Lower leg skin (tissue), 4 donors: ENCODE measurements at places on chromosomes 3 and 15. TPM values are rescaled to one million over a fixed set of nuclear protein-coding genes. Genes with fewer than 3 reads are reported as not detected.

GRCh38 chr15:64617727-64618126, 157.3 kb downstream of the ZNF609 start:
- DNase-seq, result no peak

DNA sequence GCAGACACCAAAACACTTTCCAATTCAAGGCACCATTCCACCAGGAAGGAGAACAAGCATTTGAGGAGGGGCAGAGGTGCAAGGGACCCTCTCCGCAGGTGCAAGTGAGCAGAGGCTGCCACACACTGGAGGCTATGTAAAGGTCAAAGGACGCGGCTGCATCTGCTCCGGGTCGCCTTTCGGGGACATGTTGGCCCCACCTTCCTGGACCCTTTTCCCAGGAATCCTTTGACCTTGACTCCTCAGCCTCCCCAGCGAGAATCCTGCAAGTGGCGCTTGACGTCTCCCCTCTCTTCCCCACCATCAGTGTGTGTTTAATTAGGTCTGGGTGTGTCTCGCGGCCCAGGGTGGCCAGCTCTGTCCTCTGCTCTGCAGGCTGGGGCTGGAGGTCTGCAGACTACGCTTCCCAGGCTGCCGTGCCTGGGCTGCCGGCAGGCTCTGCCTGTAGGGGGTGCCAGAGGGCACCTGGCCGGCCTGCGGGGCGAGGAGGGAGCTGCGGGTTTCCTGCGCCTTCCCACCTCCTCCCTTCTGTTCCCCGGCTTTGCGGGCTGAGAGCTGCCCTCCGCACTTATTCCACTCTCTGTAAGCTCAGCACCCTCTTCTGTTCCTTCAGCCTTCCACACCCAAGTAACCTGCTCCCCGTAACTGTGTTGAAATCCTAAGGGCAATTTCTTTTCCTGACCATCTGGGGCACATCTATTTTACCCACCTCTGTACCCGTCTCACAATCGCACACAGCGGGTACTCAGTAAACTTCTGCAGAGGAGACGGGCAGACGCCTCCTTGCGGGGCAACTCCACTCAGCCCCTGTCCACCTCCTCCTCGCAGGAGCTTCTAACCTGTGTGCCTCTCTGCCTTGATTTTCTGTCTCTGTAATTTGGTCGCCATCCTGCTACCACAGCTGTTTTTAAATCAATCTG, 129.8 kb downstream of the NSMCE3 start:
- peak; percentile 83 for DNase-seq

- no peak for DNase-seq
Measured at GRCh38 chr3:61600195-61600594, 38.8 kb downstream of the PTPRG start.

- DNase-seq, result no peak
Measured at GRCh38 chr3:8824238-8824637, 54.8 kb upstream of the OXTR start.

DNA sequence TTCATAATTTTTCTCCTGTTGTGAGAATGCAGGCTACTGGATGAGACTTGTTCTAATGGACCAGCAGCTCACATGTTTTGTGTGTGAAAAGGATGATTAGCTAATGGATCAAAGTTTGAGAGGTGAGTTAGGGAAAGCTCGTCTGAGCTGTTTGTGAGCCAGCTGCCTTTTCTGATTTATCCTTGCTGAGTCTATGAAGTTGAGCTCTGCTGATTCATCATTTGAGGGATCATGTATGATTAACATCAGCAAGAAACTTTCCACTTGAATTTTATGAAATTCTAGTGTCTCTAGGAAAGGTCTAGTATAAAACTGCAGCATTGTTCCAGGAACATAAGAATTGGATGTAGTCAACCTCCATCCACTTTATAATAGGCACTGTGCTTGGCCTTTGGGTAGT, 698.7 kb downstream of the NTRK3 start:
- DNase-seq, result no peak

DNA sequence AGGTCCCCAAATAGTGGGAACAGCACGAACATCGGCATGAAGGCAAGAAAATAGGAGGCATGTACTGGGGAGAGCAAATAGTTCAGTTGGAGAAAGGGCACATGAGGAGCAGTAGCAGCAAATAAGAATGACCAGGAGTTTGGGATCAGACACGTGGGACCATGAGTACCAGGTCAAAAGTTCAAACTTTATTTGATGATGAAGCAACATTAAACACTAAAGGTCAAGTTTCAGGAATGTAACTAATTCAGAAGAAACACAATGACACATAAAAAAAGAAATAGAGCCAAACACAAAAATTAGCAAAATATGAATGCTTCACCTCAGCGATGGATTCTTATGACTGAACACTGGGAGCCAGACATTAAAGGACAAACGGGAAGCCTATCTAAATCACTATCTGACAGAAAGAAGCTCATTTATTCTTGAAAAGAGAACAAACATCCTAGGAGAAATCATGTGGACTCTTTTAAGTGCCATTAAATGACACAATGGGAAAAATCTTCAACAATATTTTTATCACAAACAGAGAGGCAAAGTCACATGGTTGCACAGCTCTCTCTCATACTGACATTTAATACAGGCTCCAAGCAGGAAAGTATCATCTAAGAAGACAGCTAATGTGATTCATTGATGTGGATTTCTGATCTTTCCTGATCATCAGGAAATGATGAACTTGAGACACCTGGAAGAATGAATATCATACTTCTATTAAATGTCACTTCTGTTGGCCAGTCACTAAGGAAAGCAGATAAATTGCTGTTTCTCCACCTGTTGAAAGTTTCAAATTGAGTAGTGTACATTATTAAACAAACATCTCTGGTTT, 216.9 kb upstream of the THBS1 start:
- DNase-seq, result no peak

- no peak for DNase-seq
Measured at GRCh38 chr3:170007031-170007663, 30.6 kb upstream of the GPR160 start.

- DNase-seq, result no peak
Measured at GRCh38 chr15:25954398-25954797, 91.3 kb upstream of the ATP10A start.

DNA sequence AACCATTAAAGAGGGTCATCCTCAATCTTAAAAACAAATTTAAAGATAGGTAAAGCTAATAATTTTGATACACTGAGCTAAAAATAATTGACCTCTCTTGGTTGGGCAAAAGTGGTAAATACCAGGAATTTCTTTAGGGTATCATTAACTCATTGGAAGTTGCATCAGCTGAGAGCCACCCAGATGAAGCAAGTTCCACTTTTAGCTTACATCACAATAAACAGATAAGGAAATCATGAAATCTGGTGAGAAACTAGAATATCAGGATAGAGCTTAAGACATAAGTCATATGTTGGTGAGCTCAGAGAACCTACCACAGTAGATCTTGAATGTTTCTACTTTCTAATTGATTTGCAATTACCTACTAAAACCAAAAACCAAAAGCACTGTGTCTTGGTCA, 97.4 kb upstream of the SLC2A2 start:
- DNase-seq, result no peak

DNA sequence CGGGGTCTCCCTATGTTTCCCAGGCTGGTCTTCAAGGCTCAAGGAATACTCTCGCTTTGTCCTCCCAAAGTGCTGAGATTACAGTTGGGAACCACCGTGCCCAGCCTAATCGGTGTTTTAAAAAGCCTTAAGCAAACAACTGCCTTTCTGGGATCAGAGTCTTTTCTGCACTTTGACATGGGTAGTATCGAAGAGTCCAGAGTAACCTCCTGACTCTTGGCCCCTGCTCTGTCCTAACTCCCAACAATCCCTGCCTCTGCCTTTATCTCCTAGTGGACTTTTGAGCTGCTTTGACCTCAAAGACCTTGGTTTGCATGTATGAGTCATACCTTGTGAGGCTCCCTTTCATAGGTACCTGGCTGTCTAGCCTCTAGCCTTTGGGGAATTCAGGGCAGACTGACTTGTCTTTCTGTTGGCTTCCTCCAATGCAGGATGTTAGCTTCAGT, 21.0 kb upstream of the HACD2 start:
- DNase-seq, result no peak

DNA sequence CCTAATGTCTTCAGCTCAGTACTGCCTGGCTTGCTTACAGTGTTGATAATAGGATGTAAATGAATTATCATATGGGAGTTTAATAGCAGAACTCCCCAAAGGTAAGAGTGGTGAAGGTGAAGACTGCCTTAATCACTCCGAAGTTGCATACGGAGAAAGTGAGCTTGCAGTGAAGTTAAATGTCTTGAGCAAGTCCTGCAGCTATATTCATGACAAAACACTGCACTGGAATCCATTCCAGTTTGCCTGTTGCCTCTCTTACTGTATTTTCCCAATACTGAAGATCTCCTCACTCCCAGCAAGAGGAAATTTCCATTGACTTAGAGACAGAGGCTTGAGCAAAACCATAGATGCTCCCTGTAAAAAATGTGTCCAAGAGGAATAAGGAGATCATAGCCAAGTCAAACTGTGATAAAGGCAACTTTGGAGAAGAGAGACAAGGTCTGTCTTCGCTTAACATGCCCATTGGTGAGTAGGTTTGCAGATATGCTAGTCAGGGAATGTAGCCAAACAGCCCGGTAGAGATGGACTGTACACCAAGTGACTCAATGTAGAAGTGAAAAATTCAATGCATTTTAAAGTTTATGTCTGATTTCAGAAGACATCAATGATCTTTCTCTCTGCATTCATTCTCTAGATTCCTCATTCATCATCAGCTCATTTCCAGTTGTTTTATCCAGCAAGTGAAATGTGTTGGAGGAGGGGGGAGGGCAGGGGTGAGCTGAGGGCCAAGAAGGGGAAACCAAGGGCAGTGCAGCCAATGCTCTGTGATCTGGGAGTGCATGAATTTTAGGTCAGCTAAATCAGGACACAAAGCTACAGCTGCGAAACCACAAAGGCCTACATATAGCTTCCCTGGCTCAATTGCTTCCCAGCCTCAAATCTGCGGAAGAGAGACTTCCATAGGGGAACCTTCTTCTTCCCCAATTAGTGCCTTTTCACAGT, 667.1 kb upstream of the NR2F2 start:
- no peak for DNase-seq

DNA sequence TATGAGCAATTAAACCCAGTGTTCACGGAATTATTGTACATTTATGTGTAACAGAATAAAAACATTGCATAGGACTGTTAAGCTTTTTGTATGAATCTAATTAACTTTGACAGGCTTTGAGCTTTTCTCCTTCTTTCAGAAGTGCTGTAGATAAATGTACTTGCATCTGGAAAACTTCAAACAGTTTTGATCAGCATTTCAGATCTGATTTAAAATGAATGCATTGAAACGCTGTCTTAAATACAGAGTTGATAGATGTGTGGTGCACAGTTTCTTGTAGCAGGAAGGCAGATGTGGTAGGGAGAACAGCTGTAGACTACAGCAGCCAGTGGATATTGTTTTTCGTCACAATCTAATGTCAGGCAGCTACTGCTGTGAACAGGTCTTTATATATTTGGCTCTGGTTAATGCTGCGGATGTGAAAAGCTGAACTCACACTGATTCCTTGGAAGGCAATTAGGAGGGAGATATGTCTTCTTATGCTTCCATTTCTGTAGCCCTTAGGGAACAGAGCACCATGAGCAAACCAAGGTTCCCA, 193.8 kb upstream of the GOLIM4 start:
- DNase-seq, result no peak

GRCh38 chr3:51385621-51386091, 565 bp downstream of the MANF start:
- DNase-seq, result no peak

DNA sequence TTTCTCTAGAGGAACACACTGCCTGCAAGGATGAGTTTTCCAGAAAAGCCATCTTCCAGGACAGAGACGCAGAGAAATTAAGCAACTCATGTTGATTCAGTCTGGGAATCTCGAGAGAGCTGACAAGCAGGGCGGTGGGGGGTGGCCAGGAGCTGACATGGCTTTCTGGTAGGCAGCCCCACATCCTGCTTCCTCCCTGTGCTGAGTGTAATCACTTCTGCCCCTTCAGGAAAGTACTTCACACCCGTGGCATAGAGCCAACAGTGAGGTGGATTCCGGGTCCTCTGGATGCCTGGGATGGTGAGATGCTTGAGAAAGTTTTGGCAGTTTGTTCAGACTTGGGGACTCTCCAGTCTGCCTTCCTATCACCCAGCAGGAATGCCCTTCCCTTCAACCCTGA, 221.1 kb downstream of the SLCO3A1 start:
- DNase-seq, result no peak

DNA sequence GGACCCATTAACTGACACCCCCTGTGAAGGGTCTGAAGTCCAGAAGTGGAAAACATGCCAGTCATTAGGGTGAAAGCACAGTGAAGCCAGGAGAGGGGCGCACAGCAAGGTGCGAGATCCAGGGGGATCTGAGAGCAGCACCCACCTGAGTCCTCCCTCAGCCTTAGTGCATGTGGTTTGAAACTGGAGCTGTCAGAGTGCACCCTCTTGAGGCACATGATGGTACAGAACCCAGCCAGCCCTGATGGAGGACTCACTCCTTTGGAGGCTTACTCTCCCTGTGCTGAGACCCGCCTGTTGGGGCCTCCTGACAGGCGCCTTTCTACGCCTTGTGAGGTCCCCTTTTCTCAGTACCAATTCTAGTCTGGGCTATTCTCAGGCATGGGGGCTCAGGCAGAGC, 77.8 kb downstream of the IL20RB start:
- no peak for DNase-seq

DNA sequence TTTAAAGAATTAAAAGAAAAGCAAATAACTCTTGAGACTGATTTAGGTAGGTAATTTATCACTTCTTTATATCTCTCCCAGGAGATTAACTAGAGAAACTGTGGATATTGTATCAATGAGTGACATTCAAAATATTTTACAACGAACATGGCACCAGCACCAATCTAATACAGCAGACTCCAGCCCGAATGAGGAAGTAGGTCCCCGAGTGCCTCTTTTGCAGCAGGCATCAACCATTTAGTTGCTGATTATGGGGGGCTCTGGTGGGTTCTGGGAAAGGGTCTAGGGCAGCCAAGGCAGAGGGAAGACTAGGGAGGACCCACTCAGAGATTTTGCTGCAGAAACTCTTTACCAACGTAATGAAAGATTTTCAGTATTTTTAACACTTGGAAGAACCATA, 31.7 kb upstream of the TTC14 start:
- no peak for DNase-seq

CFAP91 gene
- total RNA-seq, result 0.91 TPM

RETNLB gene
- total RNA-seq, result not detected

NFKBIZ gene
- total RNA-seq, result 440 TPM

PROK2 gene
- not detected for total RNA-seq

ROPN1 gene
- total RNA-seq, result 1.2 TPM

SLC35G2 gene
- 1.6 TPM for total RNA-seq

PARP3 gene
- 6.0 TPM for total RNA-seq

SLC25A38 gene
- total RNA-seq, result 13.1 TPM

CELSR3 gene
- 4.7 TPM for total RNA-seq

ISLR2 gene
- not detected for total RNA-seq

SLC2A2 gene
- total RNA-seq, result not detected
